ENCODE measurements at places on chromosomes 5 and 9.

DNA sequence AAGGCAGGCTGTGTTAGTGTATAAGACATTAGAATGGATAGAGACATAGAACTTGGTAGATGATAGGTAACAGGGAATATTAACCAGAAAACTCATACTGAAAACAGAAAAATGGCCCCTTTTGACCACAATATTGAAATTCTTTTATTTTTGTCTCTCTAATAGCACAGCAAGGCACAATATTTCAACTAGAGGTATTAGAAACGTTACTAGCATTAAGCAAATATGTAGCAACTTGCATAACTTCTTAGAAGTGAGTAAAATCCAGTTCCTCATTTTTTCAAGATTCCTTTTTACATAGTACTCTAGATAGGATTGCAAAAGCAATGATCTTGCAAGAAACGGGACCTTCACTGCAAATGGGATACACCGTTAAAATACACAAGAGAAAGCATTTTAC is 102.7 kb upstream of the VCAN start:
- no peak for DNase-seq

DNA sequence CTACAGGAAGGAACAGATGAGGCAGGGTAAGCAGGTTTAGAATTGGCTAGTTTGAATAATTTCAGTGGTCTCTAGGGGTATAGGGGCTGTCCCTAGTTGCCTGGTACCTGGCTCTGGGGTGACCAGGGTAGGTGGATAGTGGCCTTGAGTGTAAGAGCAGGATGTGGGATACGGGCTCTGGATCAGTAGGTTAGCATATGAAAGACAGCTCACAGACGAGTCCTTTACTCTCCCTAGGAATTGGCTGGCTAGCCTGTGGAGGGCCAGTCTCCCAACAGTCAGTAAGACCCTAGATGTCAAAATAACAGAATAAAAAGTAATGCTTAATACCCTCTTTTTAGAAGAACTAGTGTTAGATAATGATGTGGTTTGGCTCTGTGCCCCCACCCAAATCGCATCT is 16.6 kb upstream of the C9orf152 start:
- no peak for DNase-seq

DNA sequence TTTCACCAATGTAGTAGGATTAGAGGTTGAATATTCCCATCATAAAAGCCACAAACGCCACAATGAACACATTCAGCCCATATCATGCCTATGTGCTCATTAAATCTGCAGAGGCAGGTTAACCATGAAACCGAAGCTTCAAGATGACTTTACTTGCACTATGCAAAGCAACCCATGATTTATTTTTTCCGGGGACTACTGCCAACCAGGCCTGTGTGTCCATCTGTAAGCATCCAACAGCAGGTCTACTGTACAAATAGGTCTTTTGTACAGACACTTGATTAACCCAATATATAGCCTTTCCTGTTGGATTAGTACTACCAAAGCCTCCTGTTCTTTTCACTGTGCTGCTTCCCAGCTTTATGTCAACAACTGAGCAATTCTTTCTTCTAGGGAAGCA is 104.9 kb upstream of the CDH10 start:
- DNase-seq, result no peak

DNA sequence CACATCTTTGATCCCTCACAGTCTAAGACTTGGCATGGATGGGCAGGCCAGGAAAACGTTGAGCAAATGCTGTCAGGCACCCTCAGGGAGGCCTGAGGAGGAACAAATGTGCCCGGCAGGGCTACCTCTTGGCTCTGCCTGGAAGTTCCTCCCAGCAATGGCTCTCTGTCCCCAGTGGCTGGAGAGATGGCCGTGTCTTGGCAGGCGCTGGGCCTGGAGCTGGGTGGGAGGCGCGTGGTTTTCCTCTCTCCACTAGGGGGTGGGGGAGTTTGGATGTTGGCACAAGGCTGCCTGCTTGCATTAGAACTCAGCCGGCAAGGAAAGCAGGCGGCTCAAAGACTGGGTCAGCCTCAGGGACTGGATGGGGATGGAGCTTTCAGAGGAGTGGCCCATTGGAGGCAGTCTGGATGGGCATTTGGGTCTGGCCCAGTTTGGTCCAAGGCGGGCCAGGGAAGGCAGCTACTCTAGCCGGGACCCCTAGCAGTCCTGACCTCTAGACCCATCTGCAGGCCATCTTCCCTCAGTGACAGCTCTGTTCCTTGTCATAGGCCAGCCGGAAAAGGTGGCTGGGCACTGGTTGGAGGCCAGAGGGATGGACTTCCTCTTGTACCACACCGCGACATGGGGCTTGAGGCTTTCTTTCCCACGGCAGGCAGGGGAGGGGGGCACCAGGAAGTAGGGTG is 68.2 kb upstream of the STC2 start:
- DNase-seq, result no peak

- DNase-seq, result no peak
These were observed 34.9 kb downstream of the YTHDC2 start for GRCh38 chr5:113548396-113548795.

- no peak for DNase-seq
These were observed 40.1 kb downstream of the GGTA1 start for GRCh38 chr9:121459513-121459912.

DNA sequence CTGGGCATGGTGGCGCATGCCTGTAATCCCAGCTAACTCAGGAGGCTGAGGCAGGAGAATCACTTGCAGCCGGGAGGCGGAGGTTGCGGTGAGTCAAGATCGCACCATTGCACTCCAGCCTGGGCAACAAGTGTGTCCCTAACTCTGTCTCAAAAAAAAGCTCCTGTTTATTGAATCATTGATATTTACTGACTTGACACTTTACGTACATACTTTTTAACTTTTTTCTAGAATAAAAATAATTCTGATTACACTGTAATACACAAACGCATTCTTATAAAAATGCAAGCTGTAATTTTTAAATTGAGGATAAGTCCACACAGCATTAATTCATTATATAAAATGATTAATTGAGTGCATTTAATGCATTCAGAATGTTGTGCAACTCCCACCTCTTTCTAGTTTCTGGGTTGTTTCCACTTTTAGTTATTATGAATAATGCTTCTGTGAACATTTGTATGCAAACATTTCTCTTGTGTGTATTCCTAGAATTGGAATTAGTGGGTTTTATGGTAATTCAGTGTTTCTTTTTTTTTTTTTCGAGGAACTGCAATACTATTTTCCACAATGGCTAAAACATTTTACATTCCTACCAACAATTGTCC is 15.7 kb downstream of the ERCC6L2 start:
- DNase-seq, result no peak

DNA sequence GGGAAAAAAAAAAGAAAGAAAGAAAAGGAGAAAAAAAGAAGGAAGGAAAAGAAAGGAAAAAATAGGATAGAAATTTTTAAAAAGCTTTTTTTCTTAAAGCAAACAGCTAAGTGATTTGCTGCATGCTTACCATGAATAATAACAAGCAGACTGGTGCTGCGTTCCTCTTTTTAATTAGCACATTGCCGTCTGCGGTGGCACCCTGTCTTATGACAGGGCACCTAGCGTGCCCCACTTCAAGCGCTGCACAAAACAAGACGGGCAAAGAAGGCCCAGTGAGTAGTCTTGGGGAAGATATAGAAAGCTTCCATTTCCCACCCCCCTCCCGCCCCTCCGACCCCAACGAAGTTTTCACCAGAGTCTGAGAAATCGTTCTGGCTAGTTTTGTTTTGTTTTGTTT is 513.9 kb downstream of the ZNF608 start:
- DNase-seq, result no peak

DNA sequence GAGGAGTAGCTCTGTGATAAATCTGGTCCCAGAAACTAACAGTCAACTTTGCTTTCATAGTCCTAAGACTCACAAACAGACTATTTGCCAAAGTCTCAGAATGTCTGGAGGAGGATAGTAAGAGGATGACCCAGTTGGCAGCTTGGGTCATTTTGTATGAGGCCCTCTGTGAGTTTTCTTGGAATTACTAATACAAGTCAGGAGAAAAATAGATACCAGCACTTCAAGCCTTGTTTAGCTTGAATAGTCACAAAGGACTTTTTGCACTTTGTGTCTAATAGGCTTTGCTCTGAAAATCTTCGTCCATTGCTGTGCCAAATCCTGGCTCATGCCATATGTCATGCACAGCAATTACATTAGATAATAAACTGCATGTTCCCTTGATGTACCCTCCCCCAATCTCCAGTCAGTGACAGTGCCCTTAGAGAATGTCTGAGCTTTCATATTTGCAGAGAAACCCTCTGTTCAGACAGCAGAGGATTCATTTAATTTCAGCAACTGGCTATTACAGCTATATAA is 612.8 kb downstream of the CSNK1G3 start:
- DNase-seq, result no peak

Measured in stimulated activated CD8-positive, alpha-beta memory T cell treated with anti-CD3 and anti-CD28 coated beads, Interleukin-7, amount 100 ng/mL, for 48 hours (primary cell).